Progenitor cell of endocrine pancreas (in vitro differentiated cells): ENCODE measurements at places on chromosomes 13 and 19.
A peak's percentile ranks its signal among the peaks of the same experiment; 100 is the strongest.

- DNase-seq = no peak
Measured at GRCh38 chr19:39823686-39824085, 10.3 kb downstream of the DYRK1B start.

DNA sequence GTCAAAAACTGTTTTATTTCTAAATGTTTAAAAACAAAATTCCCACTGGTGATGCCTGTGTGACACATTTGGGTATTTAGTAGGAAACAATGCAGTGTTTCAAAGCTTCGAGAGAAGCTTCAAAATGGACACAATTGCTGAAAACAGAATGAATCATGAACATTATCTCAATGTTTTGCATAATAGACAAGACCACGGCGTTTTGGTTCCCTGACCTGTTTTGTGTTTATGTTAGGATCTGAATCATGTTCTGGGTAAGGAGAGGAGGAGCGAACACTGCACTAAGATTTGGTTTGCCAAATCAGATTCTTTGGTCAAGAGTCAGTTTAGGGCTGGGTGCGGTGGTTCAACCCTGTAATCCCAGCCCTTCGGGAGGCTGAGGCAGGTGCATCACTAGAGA, 42.2 kb downstream of the IFT88 start:
- no peak for DNase-seq

DNA sequence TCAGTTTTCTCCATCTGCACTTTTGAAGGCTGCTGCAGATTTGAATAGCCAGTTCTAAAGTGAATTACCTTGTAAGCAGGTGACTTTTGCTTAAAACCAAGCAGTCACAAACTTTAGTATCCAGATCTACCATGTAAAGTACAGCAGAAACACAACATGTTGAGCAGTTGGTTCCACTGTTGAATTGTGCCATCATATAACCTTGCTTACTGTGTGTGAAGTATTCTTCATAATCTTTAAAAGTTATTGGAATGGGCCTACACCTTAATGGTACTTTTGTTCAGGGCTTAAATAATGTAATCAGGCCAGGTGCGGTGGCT, 23.2 kb upstream of the MTUS2 start:
- no peak for DNase-seq

DNA sequence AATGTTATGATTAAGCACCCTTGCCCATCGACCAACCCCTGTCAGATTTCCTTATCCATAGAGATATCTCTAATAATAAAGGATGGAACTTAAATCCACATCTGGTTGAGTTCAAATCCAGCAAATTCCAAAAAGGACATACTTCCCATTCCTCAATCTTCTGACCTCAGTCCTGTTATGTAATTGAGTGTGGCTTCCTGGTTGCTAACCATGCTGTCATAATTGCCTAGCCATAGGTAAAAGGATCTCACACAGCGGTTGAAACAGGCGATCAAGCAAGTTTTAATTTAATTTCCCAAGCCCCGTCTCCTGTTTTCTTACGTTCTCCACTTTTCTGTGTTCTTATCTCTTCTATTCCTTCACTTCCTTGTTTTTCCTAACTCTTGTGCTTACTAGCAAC, 550.3 kb downstream of the GPC6 start:
- DNase-seq = no peak

DNA sequence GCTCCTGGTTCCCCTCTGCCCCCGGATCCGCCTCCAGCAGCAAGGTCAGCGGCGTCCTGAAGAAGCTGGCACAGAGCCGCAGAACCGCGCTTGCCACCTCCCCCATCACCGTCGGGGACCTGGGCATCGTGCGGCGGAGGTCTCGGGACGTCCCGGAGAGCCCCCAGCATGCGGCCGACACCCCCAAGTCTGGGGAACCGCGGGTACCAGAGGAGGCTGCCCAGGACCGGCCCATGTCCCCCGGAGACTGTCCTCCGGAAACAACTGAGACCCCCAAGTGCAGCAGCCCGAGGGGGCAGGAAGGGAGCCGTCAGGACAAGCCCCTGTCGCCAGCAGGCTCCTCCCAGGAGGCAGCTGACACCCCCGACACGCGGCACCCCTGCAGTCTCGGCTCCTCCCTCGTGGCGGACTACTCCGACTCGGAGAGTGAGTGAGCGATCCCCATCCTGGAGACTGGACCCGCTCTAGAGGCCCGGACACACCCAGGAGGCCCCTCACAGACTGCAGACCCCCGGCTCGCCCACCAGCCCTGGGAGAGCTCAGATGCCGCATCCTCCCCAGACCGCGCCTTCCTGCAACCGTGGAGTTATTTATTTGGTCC, 1.6 kb upstream of the MRI1 start:
- DNase-seq = no peak

- peak; percentile 90 for DNase-seq
Measured at GRCh38 chr19:8526345-8527091, 12.6 kb upstream of the ZNF414 start.

DNA sequence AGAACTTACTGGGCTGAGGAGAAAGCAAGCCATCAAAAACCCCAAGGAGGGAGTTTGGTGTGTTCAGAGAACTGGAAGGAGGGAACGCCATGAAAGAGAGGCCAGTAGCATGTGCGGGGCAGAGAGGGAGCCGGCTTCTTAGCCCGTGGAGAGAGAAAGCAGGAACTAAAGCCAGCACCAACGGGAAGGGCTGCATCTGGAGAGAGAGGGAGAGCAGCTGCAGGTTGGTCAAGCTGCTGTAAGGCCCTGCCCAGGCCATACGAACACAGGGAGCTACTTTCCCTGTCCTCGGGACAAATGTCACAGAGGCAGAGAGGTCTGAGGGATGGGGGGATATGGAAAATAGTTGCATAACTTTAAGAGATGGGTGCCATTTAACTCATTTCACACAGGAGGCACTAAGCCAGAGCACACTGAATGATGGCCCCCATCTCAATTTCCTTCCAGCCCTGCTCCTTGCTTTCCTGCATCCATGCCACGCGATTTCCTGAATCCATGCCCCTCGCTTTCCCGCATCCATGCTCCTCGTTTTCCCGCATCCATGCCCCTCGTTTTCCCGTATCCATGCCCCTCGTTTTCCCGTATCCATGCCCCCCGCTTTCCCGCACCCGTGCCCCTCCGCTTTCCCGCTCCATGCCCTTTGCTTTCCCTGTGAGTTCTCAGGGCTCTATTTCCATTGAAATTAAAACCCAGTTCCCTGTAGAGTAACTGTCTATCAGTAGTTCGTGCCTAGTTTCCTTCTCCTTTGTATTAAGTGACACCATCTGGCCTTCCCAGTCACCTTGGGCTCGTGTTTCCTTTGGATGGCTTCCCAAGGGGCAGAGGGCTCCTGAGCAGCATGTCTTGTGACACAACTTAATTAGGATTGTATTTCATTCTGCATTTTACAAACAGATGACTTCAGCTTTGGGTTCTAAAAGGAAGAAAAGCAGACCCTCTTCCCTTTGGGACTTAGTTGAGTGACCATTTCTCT, 31.5 kb upstream of the TPT1 start:
- DNase-seq = no peak

DNA sequence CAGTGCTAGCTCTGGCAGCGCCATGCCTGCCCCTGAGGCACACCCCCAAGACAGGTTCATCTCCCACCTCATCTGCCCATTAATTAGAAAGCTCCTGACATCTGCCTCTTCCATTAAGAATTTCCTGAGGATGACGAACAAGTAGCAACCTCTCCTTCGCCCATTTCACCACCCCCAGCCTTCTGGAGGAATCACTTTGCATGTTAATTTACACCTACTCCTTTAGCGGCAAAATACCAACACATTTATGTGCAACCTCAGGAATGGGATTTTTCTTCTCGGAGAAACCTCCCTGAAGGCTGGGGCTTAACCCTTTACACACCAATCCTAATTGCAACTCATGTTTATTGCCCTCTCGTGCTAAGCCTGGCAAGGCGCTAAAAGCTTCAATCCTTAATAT, 13.8 kb downstream of the SLC7A1 start:
- no peak for DNase-seq

GRCh38 chr19:18663940-18664530, 19.4 kb upstream of the CRTC1 start:
- DNase-seq = no peak

DNA sequence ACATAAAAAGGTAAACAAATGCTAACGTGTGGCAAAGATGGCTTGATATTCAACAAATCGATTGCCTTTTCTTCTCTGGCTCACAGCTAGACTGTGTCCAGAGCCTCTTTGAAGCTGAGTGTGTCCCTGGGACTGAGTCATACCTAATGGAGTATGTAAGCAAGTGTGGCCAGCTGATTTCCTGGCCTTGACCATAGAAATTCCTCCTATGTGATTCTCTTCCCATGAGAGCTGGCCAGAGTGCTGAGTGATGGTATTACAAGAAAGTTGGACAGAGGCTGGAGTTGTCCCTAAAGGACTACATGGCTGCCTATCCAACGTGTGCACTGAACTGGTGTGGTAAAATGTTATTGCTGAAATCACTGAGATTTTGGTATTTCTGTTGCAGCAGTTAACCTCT, 320.1 kb upstream of the SLC10A2 start:
- no peak for DNase-seq

DNA sequence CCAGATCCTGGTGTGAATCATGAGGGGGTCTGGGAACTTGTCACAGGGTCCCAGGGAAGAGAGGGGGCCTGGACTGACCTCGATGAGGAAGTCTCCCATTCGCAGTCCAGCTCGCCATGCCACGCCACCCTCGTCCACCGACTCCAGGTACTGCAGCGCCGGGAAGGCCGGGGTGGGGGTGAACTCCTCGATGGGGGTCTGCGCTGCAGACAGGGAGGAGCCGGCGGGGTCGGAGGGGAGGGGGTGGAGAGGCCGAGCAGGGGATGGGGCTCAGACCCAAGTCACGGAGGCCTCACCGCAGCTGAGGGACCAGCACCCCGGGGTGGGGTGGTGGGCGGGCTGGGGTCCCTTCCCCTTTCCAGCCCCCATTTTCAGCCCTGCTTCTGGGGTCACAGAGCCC, 30.8 kb downstream of the SHANK1 start:
- DNase-seq = no peak

- DNase-seq = no peak
Measured at GRCh38 chr19:35774274-35775045, 904 bp upstream of the ARHGAP33 start.

DNA sequence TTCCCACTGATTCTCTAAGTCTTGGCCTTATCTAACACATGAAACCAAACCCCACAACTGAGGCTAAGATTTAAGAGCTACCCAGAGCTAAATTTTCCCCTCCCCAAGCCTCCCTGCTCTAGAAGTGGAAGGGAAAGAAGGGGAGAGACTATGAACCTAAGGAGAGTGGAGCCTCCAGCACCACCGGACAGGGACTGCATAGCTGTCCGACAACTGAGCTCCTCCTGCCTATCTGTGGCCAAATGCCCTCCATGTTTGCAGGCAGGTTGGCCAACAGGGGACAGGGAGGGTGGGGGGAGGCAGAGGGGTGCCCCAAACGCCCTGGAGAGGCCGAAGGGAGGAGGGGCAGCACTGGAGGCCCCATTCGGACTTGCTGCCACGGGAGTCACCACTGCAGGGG, 6.0 kb upstream of the NAPA start:
- DNase-seq = no peak

DNA sequence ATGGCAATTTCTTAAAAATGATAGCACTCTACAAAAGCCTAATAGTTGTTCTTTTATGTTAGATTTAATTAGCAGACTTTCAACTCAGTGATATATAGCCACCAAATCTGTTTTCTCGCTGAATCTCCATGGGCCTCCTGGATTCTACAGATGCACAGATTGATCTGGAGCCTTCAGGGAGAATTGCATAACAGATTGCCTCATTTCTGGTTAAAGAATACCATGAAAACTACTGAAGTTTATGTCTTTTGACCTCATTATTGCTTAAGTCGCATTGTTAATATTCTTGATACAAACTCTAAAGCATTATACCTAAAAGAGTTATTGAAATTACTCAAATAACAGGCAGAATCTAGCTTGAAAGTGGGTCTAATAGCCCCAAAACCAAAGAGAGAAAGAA, 53.7 kb upstream of the PRR20A start:
- DNase-seq = no peak

- no peak for DNase-seq
Measured at GRCh38 chr19:13082192-13083007, 20.3 kb downstream of the LYL1 start.

- DNase-seq = no peak
Measured at GRCh38 chr19:10617409-10618121, 7.8 kb upstream of the SLC44A2 start.

DNA sequence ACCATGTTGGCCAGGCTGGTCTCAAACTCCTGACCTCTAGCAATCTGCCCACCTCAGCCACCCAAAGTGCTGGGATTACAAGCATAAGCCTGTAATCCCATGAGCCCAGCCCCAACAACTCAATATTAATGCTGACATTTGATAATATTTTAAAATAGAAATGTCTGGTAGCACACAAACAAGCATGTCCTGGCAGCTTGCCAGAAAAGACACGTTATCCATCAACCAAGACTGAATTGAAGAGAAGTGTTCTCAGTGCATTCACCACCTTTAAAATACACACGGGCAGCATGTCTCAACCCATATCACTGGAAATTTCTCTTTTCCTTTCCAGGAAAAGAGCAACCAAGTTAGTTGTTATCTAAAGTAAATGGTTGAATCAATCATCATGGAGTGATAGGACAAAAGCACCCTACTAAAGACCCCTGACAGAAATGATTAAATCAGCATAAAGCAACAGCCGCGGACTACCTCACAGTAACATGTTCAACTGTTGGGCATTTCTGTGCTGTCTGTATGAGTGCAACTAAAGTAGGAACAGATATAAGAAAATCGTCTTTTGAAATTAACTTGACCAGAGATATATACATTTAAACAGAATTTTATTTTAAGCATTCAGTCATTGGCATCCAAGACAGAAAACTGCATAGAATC, 25.0 kb downstream of the LHFPL6 start:
- no peak for DNase-seq

DNA sequence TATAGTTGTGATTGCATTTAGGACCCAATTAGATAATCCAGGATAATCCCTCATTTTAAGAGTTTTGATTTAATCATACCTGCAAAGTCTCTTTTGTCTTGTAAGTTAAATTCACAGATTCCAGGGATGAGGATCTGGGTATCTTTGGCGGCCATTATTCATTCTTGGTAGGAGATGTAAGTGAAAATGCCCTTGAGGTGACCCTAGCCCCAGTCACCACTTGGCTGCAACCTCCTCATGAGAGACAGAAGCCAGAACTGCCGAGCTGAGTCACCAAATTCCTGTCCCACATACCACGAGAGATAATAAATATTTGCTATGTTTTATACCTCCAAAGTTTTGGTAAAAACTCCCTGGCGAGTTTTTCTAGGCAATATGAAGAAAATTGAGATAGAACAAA, 389.4 kb downstream of the RFC3 start:
- DNase-seq = no peak

GRCh38 chr19:5487222-5487621, 32.0 kb downstream of the ZNRF4 start:
- DNase-seq = no peak

GRCh38 chr13:109933476-109933875, 147.1 kb upstream of the IRS2 start:
- DNase-seq = no peak

DNA sequence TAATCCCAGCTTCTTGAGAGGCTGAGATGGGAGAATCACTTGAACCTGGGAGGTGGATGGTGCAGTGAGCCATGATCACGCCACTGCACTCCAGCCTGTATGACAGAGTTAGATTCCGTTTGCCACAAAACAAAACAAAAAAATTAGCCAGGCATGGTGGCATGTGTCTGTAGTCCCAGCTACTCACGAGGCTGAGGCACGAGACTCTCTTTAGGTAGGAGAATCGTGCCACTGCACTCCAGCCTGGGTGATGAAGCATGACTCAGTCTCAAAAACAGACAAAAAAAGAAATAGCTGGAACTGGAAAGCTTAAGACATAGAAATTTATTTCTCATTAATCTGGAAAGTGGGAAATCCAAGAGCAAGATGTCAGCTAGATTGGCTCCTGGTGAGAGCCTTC, 20.2 kb upstream of the ZNF808 start:
- DNase-seq = no peak

- DNase-seq = no peak
Measured at GRCh38 chr13:38228322-38228721, 121.3 kb upstream of the UFM1 start.
